LNCaP clone FGC (cell line): ENCODE measurements at places on chromosomes 12 and 14.

DNA sequence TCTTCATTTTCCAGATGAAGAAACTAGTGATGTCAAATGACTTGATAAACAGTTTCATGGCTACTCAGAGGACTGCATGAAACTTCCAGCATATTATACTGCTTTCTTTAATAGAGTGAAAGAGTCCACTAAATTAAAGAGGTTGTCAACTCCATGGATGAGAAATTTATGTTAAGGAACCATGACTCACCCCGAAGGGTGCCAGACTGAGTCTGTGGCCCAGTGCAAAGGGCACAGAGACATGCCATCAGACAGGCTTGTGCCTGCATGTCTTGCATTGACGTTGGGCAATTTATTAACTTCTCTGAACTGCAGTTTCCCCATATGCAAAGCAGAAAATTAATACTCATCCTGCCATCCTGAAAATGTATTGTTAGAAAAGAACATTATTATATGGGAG is 382.4 kb downstream of the APAF1 start:
- DNase-seq = no peak

DNA sequence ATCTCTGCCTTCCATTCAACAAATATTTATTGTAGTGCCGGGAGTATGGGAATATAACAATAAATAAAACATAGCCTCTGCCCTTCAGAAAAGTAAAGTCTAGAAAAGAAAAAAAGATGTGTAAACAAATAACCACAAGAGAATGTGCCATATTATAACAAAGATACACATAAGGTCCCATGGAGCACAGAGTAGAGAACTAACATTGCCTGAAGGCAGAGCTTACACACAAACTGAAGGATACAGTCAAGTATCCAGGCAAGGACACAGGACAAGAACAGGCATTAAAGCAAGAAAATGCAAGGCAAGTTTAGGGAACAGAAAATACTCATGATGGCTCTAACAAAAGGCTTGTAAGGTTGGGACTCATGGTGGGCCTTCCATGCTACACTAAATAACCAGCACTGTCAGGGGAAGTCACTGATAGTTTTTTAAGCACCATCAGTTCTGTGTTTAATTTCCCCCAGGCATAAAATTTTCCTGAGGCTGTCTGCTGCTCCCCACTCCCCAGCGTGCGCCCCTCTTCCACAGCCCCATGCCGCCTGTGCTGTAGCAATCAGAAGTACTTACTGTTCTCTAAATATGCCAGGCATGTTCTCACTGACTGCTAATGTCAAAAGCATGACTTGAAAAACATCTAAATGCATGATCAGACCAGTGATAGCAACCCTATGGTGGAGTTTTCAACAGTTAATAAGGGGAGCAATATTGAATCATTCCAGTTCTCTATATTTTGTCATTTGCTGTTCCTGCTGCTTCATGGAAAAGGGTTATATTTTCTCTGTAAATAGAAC is 77.8 kb downstream of the ANKS1B start:
- no peak for DNase-seq

DNA sequence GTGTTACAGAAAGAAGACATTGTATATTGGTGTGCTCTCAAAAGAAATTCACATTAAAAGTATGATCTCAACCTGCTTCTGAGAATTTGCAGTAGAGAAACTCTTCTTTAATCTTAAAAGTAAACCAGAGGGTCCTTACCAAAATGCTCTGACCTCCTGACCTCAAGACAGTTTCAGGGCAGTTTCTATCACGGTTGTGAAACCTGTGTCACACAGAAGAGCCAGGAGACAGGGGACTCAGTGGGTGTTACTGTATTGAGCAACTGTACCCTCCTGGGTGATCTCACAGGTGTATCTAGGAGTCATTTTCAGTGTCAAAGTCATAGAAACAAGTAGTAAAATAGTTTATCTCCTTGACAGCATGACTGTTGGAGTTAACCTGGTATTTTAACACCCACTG is 178.0 kb downstream of the GRIP1 start:
- DNase-seq = no peak

DNA sequence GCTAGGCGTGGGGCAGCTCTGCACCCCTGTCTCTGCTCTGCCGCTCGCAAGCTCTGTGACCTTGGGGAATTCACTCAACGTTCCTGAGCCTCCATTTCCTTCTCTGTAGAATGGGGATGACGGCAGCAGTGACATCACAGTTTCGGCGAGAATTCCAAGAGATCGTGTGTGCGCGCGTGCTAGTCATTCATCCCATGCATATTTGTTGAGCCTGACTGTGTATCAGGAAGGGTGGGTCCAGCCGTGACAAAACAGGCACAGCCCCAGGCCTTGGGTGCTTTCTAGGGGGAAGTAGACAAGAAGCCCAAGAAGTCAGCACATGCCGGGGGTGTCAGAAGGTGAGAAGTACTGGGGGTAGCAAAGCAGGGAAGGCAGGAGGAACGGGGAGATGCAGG is 145.6 kb upstream of the NCOR2 start:
- DNase-seq = no peak

DNA sequence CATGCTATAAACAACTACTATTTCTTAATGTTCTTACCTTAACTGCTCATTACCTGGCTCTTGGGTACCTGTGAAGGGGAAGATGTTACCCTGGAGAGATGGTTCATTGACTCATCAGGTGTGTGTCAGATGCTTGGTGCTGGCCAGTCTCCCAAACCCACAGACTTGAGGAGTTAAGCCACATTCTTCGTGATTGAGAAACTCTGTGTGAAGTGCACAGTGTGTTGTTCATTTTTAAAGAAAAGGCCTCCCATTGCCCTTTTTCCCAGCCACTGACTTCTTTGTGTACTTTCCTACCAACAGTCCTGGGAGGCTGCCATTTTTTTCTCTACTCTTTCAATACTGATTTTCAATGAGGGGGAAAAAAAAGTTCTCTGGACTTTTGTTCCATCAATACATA is 3.2 kb downstream of the MGST1 start:
- no peak for DNase-seq

DNA sequence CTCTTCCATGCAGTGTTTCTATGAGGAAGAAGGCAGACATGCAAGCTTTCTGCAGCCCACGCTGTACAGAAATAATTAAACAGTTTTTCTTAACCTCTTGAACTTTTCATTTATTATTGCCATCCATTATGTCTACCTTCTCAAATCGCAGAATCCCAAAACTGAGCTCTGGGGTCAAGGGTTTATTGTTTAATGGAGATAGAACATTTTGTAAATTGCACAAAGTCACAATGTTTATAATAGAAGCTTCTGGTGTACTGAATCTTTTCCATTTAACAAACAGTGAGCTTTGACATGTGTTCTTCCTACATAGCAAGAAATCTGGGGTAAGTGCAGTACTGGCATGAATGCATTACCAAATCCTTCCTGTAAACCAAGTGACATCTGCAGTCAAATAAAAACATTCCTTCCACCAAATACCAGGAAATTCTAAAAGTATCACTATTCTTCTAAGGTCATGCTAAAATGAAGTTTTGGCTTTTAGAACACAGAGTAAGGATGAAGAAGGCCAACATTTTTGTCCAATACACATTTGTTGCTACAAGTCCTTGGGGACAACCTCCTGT is 385.3 kb upstream of the DDHD1 start:
- no peak for DNase-seq

GRCh38 chr12:12481631-12482030 is 81.0 kb downstream of the DUSP16 start:
- no peak for DNase-seq

- no peak for DNase-seq
These were observed 111.9 kb upstream of the CPM start for GRCh38 chr12:69044887-69045286.

DNA sequence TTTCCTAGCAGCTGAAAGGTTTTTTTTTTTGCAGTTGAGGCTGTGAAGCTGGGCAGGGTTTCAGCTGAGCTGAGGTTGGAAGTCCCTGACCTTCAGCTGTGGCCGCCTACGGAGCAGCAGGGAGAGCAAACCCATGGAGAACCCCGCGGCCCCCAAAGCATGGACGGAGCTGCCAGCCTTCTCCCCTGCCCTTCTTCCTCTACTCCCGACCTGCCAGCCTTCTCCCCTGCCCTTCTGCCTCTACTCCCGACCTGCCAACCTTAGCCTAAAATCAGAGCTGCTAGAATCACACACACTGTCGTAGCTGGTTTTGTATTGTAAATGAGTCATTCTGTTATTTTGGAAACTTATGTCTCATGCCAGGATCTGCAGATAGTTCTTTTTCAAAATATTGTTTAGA is 74.6 kb downstream of the PPP2R5C start:
- DNase-seq = no peak

DNA sequence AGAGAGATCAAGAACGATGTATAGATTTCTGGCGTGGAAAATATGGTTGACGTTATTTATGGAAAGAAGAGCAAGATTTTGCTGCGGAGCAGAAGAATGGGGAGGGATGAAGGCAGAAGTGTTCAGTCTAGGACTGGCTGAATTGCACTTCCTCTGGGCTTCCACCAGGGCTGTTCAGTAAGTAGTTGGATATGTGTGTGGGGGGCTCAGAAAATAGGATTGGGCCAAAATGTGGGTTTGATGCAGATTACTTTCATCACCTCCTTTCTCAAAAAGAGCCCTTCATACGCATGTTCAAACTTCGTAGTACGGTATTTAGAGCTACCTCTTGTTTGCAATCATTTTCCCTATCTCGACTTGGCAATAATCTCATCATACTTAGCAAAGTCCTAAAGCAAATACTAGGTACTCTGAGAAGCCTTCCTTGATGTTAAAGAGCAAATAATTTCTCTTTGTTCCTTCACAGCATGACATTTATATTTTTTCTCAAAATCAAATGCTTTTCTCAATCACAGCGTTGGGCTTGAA is 349.4 kb downstream of the NELL2 start:
- DNase-seq = no peak

DNA sequence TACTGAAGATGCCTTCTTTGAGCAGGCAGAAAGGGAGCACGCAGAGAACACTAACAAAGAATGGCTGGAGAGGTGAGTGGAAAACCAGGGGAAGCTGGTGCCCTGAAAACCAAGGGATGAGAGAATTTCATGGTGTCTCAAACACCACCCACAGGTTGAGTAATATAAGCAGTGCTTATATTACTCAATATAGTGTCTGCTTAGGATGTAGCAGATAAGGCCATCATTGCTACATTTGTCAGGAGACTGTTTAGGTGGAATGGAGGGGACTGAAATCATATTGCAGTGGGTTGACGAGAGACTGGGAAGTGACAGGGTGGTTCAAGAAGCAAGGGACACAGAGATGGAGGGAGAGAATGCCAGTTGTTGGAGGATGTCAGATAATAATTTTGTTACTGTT is 20.6 kb downstream of the PKP2 start:
- no peak for DNase-seq

DNA sequence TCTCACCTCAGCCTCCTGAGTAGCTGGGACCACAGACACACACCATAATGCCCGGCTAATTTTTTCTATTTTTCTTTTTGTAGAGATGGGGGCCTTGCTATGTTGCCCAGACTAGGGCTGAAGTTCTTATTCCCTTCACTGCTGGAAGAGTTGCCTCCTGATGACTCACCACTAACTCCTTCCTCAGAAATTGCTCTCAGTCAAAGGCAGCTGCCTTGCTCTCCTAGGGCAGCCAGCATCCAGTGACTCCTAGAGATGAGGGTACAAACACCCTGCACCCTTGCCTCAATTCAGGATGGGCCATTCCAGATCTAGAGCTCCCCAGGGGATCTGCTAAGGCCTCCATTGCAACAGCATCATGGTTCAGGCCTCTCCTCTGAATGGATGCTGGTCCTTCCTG is 54.0 kb upstream of the RASSF8 start:
- no peak for DNase-seq

DNA sequence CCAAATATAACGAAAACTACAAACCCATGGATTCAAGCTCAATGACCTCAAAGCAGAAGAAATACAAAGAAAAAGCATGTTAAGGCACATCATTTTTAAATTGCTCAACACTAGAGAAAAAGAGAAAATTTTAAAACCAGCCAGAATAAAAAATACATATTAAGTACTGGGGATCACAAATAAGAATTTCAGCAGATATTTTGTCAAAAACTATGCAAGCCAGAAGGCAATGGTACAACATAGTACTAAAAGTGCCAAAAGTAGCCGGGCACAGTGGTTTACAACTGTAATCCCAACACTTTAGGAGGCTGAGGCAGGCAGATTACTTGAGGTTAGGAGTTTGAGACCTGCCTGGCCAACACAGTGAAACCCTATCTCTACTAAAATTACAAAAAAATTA is 10.2 kb downstream of the SGPP1 start:
- DNase-seq = no peak

GRCh38 chr14:104105822-104106470 is 20.4 kb downstream of the ASPG start:
- DNase-seq = no peak

DNA sequence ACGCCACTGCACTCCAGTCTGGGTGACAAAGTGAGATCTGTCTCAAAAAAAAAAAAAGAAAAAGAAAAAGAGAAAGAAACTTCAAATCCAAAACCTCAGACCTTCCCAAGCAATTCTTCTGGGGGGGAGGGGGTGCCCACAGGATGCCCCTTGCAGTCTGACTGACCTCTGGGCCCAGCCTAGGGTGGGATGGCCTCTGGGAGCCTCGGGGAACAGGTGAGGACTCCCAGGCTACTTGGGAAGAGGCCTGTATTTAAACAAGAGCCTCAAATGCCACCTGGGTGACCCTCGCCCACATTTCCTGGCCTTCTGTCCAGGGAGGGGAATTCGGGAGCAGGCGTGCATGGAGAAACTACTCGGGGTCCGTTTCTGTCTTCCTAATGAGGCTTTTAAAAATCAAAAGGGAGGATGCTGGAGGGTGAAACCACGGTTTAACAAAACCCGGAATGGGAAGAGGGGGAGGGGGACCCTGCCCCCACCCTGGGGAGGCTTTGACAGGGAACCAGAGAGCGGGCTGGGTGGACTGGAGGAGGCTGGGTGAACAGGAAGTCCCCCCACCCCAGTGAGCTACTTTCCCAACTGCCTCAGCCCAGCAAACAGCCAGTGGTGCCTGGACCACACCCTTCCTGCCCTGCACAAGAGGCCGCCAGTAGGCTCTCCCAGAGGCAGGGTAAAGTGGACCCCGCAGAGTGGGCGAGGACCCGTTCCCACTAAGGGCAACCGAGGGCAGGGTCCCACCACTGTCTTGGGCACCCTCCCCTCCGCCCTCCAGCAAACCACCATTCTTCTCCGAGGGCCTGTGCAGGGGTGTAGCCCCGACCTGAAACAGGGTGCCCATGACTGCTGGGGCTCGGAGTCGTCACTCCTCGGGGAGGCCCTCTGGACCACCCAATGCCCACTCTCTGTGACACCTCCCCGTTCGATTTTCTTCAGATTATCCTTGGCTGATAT is 1.5 kb upstream of the FBRSL1 start:
- no peak for DNase-seq

- DNase-seq = no peak
These were observed 174.9 kb upstream of the RASSF8 start for GRCh38 chr12:25783566-25783965.

- DNase-seq = no peak
These were observed 15.7 kb downstream of the VPS37B start for GRCh38 chr12:122880155-122880667.

DNA sequence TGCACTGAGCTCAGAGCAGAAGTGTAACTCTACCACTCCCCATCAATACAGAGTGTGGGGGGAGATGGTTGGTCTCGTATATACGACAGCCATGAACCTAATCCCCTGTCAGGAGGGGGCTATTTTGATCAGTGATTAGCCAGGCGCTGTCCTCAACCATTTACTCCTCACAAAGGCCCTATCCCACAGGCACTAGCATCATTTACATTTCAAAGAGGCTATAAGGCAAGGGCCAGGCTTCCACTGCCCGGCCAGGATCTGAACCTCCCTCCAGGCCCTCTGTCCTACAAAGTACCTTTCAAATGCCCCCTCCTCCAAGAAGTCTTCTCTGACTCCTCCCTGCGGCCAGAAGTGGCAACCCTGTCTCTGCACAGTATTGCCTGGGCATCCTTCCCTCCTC is 74.7 kb downstream of the ITPK1 start:
- no peak for DNase-seq
